Activated CD4-positive, alpha-beta T cell treated with anti-CD3 and anti-CD28 coated beads, Interleukin-2, amount 10 ng/mL, durations not matched to agents 24 days and 14 days (primary cell): ENCODE measurements at places on chromosomes 5 and 9. TPM values are rescaled to one million over a fixed set of nuclear protein-coding genes. Genes with fewer than 3 reads are reported as not detected.

- DNase-seq = peak; percentile 18
These were observed 126.7 kb upstream of the PTGER4 start for GRCh38 chr5:40552981-40553380.

- no peak for DNase-seq
These were observed 95.1 kb downstream of the BRINP1 start for GRCh38 chr9:119273984-119274665.

GRCh38 chr9:5085993-5086392 is 99.4 kb downstream of the INSL6 start:
- DNase-seq = no peak

- no peak for DNase-seq
These were observed 110.6 kb downstream of the GADD45G start for GRCh38 chr9:89715318-89715858.

DNA sequence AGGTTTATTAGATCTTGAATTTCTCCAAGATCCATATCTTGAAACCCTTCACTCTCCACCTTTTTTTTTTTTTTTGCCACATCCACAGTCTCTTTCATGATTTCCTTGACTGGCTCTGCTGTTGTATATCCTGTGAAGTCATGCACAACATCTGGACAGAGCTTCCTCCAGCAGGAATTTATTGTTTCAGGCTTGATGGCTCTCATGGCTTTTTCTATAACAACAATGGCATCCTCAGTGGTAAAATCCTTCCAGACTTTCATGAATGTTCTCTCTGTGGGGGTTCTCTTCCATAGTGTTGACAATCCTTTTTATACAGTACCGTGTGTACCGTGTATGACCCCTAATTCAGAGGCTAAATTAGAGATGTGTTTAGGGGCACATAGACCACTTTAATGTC is 24.0 kb downstream of the RANBP17 start:
- no peak for DNase-seq

GRCh38 chr5:41794471-41794870 is 75.8 kb downstream of the OXCT1 start:
- DNase-seq = no peak

GRCh38 chr5:448766-449090 is 5.8 kb downstream of the EXOC3 start:
- DNase-seq = no peak

DNA sequence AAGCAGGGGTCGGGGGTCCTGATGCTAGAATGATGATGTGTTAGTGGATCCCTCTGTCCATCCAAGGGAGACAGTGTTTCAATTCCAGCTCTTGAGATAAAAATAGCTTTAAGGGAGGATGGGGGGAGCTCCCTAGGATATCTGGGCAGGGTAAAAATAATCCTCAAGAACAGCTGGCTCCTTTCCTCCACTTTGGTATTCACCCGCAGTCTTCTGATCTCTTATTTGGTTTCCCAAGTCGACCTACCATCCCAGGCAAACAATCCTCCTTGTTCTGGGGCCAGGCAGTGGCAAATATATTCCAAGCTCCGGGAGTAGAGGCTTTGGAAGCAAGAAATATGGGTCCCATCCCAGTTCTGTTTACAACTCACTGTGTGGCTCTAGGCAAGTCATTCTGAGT is 14.5 kb upstream of the COL27A1 start:
- no peak for DNase-seq

- no peak for DNase-seq
These were observed 145.7 kb downstream of the EBF1 start for GRCh38 chr5:158953929-158954534.

DNA sequence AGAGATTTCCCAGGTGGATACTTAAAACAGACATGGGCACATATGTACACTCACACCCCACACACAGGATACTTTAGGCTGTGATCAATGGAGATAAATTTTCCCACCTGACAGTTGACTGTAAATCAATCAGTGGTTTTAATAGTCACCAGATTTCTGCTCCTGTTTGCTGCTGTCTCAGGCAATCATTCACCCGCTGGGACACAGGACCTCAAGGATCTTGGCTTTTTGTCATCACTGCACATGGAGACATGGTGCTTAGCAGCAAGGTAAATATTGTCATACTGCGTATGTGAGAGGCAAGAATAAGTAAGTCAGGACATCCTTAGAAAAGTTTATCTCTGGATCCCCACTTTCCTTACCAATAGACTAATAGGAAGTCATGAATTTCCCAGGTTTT is 60.8 kb upstream of the KLF9 start:
- DNase-seq = no peak

DNA sequence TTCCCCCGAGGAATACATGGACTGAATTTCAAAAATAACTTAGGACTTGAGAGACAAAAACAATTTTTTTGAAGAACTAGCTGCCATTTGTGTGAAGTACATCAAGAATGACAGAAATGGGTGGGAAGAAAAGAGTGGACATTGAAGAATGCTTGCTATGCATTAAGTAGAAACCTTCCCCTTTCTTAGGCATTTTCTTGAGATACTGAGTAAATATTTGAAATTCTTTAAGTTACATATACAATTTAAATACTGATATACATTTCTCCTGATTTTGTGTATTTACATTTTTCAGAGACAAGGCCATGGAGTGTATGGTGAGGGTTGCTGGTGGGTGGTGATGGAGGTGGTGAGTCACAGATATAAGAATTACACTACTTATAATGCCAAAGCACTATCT is 319.3 kb upstream of the ADAMTSL1 start:
- no peak for DNase-seq

- no peak for DNase-seq
These were observed 6.9 kb downstream of the MRPS27 start for GRCh38 chr5:72313141-72313540.

PFN3 gene
- total RNA-seq = not detected in 2 replicates

AIF1L gene
- 0.59 and 0.72 TPM in 2 replicates for total RNA-seq

FABP6 gene
- not detected in 2 replicates for total RNA-seq

ZNF618 gene
- 0.14 and 0.19 TPM in 2 replicates for total RNA-seq

PTGDS gene
- total RNA-seq = not detected in 2 replicates
